Endothelial cell (in vitro differentiated cells): ENCODE measurements at places on chromosomes 2 and 18.
A peak's percentile ranks its signal among the peaks of the same experiment; 100 is the strongest.

DNA sequence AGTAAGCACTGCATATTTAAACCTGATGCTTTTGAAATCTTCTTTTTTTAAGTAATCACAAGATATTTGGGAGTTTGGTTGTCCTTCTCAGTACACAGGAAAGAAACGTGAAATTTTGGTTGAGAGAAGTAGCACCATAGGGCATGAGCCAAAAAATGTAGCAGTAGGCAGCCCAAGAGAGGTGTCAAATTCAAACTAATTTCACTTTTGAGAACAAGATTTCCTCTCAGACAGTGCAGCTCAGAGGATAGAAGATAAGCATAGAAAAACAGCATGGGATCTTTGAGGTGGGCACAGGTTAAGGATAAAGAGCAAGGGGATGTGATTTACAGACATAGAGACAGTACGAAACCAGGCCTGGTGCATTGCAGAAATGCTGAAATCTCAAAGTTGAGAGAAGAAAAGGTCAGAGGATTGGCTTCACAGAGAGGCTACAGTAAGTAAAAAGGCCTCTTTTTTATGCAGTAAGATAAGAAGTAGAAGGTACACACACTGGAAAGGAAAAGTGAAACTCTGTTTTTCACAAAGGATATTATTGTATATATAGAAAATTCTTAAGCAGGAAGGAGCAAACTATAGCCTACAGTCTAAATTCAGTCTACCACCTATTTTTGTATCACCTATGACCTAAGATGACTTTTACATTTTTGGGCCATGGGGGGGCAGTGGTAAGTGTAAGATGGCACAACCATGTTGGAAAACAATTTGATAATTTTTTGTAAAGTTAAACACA, 89.8 kb downstream of the PKP4 start:
- DNase-seq = no peak
- no peaks in the 10 kb centered on the region for H3K27me3 ChIP-seq
- peaks cover 32% of the 10 kb centered on the region for H3K4me1 ChIP-seq
- H3K36me3 ChIP-seq = no peaks in the 10 kb centered on the region

- H3K4me3 ChIP-seq = no peak overlapping the region
- peaks cover 2% of the 10 kb centered on the region for H3K27me3 ChIP-seq
- no peaks in the 10 kb centered on the region for H3K4me1 ChIP-seq
Observed at GRCh38 chr2:225069966-225070365, 27.7 kb upstream of the DOCK10 start.

GRCh38 chr2:237072067-237072931, 13.4 kb upstream of the COPS8 start:
- H3K27ac ChIP-seq = no peak overlapping the region
- peaks cover 1% of the 10 kb centered on the region for H3K27me3 ChIP-seq
- H3K4me3 ChIP-seq = no peak overlapping the region
- peaks cover 31% of the 10 kb centered on the region for H3K4me1 ChIP-seq

DNA sequence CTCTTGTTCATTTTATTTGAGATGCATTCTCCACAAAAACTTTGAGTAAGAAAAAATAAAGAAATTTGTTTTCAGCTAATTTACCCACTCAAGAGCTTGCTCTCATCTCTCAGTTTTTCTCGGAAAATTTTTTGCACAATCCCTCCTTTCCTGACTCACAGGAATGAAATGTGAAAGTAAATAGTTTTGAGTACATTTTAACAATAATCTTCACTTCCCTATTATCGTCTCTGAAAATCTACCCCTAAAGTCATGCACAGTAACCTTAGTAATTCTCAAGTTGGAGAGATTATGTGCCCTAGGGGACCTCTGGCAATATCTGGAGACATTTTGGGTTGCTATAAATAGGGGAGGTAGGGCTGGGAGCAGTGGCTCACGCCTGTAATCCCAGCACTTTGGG, 2.6 kb downstream of the CYB5A start:
- peaks cover 9% of the 10 kb centered on the region for H3K27me3 ChIP-seq
- no peaks in the 10 kb centered on the region for H3K36me3 ChIP-seq
- no peak for DNase-seq
- H3K27ac ChIP-seq = peak overlapping the region; percentile 17

DNA sequence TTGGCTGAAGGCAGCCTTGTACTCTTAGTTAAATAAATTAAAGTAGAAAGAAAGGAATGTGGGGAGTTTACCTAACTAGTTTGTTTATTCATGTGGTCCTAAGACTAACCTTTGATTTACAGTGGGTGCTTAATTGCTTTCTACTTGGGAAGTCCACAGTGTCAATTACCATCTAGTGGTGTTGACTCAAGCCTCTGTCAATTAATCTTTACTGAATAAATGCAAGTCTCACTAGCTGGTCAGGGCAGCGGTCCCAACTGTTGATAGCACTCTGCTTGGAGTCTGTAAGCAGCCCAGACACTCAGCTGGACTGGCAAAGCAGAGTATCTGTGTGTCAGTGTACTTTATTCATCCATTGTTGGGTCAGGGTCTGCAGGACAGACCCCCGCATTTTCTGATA, 15.8 kb downstream of the ZNF514 start:
- H3K27me3 ChIP-seq = no peaks in the 10 kb centered on the region
- H3K4me1 ChIP-seq = no peaks in the 10 kb centered on the region
- H3K4me3 ChIP-seq = no peak overlapping the region
- DNase-seq = no peak
- peaks cover 64% of the 10 kb centered on the region for H3K36me3 ChIP-seq
